ENCODE measurements at places on chromosomes 5 and 9.

DNA sequence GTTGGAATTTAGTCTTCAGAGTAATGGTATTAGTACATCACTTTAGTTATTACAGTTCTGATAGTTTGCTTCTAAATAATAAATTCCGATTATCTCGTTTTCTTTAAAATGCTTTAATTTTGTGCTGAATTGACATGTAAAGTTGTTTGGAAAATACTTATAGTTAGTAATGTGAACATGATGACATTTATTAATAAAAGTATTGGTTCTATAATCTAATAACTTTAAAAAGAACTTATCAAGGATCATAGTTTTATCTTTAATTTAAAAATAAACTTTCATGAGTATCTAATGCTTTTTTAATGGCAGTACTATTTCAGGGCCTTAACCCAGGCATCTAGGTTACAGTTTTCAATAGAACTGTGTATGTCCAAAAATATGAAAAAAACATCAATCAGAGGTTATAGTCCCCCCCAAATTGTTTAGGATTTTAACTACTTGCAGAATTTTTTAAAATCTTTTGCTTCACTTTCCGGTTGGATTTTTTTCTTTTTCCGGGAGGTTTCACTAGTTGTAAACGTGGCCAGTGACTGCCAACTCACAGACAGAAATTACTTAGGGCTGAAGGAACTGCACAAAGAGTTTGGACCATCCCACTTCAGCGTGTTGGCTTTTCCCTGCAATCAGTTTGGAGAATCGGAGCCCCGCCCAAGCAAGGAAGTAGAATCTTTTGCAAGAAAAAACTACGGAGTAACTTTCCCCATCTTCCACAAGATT, 680 bp downstream of the GPX8 start:
- peak; percentile 52 for DNase-seq

GRCh38 chr5:17186256-17186655, 31.2 kb upstream of the BASP1 start:
- DNase-seq, result no peak

- no peak for DNase-seq
These were observed 276.5 kb downstream of the ARHGEF28 start for GRCh38 chr5:73902327-73903051.

DNA sequence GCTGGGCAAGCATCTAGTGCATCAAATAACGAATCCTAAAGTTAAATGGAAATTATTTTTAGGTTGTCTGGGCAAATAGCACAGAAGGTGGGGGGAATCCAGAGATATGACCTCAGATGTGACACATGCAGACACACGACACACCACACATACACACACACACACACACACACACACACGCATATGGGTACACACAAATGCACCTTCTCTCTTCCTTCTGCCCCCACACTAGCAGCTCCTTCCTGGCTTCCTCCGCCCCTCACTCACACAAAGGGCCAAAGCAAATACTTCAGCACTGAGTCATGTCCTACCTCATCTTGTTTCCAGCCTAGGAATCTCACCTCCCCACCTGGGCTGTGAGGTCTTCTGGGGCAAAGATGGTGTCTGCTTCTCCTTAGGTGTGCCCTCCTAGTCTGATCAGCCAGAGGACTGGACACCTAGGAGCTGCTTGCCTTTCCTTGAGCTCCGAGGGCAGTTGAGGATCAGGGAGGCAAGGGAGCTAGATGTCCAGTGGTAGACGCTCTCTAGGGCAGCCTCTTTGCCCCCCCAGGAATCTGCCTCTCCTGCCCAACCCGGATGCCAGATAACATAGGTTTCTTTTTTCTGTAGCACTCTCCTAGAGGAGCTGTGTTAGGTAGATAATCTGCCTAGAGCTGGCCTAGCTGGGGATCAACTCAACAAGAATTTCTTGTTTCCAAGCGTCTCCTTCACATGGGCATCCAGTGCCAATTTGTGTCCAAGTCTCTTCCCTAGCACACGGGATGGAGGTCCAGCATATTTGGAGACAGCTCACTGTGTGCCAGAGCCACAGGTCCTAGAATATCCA, 14.3 kb upstream of the JADE2 start:
- DNase-seq, result no peak

DNA sequence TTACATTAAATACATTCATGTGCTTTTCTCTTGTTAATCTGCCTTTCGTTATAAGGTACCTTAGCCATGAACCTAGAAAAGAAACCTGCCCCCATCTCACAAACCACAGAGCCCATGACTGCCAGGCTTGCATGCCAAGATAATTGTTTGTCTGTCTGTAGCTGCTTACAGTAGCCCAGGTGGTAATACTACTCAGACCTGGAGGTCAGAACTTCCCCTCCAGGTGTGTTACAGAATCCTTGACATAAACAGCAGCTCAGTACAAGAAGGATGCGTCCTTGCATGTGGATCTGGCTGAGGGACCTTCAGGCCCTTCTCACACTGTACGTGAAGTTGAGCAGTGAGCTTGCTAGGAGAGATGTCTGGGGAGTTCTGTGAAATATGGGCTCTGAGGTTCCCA, 291.4 kb downstream of the CSNK1G3 start:
- no peak for DNase-seq

GRCh38 chr5:80754900-80755299, 100.1 kb upstream of the DHFR start:
- DNase-seq, result no peak

- no peak for DNase-seq
These were observed 86.9 kb downstream of the UGCG start for GRCh38 chr9:111983484-111983908.

DNA sequence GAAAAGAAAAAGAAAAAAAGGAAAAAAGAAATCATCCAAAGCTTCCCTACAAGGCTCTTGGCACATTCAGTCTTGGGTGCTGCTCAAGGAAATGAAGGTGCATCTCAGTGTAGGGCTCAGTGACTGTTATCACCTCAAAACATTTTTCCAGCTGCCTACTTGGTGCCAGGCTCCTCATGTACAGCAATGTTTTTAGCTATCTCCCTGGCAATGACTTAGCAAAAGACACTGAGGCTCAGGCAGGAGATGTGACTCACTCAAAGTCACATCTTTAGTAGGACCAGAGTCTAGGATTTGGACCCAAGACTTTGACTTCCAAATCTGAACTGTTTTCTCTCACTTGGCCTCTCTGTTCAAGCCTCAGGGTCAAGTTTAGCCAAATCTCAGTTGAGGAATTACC, 264.2 kb downstream of the CRB2 start:
- DNase-seq, result no peak

DNA sequence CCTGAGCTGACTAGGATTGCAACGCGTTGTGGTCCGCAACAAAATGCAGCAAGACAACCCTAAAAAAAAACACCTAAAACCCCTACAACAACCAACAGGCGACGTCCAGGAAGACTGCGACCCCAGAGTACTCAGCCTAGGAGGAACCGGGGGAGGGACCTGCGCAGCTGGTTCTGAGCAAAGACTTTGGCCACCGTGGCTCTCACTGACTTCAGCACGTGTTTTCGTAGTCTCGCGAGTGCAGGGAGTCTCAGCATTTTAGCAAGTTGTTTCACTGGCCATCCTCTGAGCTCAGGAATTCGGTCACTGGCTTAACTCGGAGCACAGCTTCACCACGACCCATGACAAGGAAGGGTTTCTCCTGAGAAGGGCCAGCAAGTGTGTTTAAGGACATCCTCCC, 8.6 kb upstream of the ZDHHC11 start:
- peak; percentile 24 for DNase-seq

DNA sequence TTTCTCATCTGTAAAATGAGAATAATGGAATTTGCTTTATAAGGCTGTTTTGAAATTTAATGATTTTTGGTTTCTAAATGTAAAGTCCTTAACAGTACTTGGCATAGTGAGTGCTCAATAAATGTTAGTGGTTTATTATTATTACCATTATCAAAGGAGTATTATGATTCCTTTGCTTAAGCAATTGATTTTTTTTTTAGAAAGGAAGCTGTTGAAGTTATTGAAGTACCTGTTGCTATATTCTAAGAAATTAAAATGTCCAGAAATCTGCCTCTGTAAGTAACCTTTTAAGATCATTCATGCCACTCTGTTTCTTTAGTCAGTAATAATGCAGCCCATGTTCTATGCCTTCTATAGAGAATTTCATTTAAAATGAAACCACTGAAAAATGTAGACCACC, 15.0 kb downstream of the SMAD5 start:
- no peak for DNase-seq

- no peak for DNase-seq
These were observed 26.3 kb upstream of the ARSI start for GRCh38 chr5:150329038-150329437.

DNA sequence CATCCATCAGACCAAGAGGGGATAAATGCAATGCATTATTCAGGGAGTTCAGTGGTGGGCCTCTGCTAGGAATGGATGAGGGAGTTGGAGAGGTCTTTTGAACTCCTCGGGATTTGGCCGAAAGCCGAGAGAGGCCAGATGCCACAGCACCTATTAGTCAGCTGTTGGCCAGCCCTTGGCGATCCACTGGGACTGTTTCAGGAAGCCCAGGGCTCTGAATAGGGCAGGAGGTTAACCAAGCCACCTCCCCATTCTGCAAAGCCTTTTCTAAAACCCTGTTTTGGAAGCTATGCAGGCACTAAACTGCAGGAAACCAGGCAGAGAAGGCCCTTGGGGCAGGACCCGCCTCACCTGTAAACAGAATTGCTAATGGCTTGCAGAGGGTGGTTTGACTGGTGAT, 37.8 kb downstream of the ASTN2 start:
- DNase-seq, result peak; percentile 22

- DNase-seq, result no peak
These were observed 926.3 kb upstream of the ARRDC3 start for GRCh38 chr5:92309336-92309991.

DNA sequence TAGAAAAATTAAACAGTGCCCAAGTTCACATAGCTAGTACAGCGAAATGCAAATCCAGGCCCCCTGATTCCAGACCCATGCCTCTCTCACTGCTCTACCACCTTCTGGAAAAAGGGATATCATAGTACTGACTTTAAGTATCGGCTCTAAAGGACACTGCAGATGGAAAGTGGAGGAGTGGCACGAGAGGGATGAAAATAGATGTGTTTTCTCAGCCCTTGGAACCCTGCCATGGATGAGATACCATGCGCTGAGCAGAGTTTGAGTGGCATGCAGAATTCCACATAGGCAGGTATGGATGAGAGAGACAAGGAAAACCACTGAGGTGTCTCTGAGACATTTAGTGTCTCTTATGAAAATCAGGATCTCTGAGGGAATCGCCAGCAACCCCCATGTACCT, 18.8 kb downstream of the CKMT2 start:
- DNase-seq, result no peak

- no peak for DNase-seq
These were observed 26.0 kb upstream of the MAST4 start for GRCh38 chr5:66570201-66570600.

DNA sequence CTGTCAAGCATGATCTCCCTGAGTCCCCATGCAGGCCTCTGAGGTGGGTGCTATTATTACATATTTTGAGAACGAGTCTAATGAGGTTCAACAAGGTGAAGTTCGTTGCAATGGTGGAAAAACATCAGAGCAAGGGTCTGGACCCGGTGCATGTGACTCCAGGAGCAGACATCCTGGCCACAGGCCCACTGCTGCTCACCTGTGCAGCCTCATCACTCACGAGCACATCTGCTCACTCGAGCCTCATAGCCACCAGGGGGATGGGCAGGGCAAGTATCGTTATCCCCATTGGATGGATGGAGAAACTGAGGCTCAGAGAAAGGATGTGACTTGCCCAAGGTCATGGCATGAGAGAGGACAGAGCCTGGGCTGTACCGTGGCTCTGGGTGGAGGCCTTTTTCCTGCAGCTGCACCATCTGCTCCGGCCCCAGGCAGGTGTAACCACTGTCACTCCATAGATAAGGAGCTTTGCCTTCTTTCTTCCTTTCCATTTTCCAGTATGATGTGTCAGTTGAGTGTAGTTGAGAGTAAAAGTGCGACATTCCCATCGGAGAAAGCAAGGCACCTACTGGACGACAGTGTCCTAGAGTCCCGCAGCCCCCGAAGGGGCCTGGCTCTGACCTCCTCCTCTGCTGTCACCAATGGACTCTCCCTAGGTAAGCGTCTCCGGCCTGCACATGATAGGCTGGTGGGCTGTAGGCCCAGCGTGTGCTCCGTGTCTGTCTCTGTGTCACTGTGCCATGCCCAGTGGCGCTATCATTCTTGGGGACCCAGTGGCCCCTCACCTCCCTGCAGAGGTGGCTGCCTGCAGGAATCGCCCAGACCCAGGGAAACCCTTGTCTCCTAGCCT, 68.4 kb upstream of the GARNL3 start:
- DNase-seq, result no peak

GRCh38 chr9:18499980-18500379, 26.0 kb downstream of the ADAMTSL1 start:
- DNase-seq, result no peak

DNA sequence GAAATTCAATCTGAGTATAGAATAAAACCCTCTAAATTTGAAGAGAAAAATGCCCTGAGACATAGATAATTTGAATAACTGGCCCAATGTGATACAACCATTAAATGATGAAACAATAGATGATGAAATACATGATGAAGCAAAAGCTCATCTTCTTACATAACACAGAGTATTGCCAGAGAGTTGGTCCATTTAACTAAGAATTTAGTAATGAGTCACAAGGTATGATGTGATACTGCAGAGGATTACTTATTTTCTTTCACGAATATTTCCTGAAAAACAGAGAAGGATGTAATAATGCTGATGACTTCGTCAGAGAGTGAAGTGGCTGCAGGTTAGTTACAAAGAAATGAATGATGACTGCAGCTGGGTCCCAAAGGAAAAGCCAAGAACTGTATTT, 379.3 kb downstream of the CDH12 start:
- DNase-seq, result no peak

DNA sequence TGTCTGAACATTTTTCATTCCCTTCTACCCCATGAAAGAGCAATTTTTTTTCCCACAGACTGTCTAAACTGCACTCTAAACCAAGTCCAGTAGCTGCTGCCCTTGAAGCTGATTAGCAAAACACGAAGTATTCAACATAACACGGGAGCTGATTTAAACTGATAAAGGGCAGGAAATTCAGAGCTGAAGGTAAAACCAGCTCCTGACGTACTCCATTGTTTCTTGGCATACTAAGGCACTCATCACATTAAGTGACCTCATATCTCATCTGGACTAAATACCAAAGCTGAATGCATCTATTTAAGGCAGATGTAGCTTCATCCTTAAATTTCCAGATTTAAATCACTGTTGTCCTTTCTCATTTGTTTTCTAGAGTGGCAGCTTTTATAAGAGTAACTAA, 12.0 kb downstream of the GDF9 start:
- DNase-seq, result no peak

- no peak for DNase-seq
These were observed 50.0 kb downstream of the PTPRD start for GRCh38 chr9:10562581-10563343.

- DNase-seq, result no peak
These were observed 224.8 kb upstream of the WWC1 start for GRCh38 chr5:168066536-168067208.

DNA sequence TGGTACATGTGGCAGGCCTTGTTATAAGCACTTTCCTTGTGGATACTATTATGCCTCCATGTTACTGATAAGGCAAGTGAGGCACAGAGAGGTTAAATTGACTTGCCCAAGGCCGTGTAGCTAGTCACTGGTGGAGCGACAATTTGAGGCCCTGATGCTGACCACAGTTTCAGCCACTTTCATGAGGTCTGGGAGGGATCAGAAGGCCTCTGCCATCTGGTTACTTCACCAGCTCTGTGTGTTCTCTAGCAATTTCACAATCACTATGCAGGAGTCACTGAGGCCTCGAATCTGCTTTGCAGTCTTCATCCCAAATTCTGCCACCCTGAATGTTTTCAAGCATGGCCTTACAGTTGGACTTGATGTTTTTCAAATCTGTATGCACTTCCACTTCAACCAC, 9.1 kb downstream of the LRRC70 start:
- DNase-seq, result no peak

- no peak for DNase-seq
These were observed 251.0 kb downstream of the DENND1A start for GRCh38 chr9:123678878-123679329.

All from mucosa of descending colon (tissue), 3 donors.